Epithelial cell of prostate (primary cell): ENCODE measurements at places on chromosomes 5 and 9.

GRCh38 chr5:170627271-170627670 lies 123.5 kb downstream of the KCNIP1 start:
- no peak for DNase-seq

- DNase-seq: no peak
Measured at GRCh38 chr5:160105686-160106360, 13.4 kb downstream of the PWWP2A start.

DNA sequence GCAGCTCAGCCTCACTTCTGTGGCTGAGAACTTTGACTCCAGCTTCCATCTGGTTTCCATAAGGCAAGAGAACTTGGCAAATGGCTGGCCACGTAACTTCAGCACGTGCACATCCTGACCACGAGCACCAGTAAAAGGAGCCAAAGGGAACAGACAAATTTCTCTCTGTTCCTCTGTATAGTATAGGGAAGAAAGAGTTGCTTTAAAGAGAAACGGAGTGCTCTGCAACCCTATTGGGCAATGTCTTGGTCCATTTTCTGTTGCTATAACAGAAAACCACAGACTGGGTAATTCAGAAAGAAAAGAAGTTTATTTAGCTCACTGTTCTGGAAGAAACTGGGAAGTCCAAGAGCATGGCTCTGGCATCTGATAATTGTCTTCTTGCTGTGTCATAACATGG lies 558.7 kb downstream of the ACTL7B start:
- DNase-seq: no peak

- no peak for DNase-seq
Measured at GRCh38 chr5:60851626-60852025, 7.6 kb upstream of the ELOVL7 start.

DNA sequence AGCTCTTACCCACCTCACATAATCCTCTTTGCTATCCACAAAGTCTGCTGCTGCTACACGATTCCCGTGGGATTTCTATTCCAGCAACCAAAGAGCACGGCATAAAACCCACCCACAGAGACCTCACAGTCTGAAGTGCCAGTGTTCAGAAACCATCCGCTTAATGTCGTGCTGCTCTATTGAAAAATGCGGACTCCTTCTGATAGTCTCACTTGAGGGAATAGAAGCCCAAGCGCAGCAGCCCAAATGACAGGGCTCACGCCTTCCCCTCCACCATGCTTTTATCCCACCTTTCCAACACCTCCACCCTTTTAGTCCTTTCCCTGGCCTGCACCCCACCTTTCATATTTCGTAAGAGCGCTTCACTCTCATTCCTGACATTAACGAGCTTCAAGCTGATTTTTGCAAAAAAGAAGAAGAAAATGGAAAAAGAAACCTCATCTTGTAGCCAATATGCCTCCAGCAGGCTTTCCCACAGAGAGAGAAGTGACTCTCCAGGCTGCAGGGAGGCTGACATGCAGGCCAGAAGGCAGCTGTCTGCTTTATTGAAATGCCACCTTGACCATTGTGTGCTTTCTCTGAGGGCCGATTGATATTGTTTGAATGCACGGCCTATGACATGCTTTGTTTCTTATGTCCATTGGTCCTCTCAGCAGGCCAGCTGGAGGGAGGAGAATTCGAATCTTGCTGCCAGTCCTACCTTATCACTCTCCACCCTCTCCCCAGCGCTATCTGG lies 70.6 kb upstream of the PCSK1 start:
- no peak for DNase-seq

GRCh38 chr9:1759009-1759408 lies 256.1 kb upstream of the SMARCA2 start:
- no peak for DNase-seq
